ENCODE measurements at places on chromosomes 16 and 17.

DNA sequence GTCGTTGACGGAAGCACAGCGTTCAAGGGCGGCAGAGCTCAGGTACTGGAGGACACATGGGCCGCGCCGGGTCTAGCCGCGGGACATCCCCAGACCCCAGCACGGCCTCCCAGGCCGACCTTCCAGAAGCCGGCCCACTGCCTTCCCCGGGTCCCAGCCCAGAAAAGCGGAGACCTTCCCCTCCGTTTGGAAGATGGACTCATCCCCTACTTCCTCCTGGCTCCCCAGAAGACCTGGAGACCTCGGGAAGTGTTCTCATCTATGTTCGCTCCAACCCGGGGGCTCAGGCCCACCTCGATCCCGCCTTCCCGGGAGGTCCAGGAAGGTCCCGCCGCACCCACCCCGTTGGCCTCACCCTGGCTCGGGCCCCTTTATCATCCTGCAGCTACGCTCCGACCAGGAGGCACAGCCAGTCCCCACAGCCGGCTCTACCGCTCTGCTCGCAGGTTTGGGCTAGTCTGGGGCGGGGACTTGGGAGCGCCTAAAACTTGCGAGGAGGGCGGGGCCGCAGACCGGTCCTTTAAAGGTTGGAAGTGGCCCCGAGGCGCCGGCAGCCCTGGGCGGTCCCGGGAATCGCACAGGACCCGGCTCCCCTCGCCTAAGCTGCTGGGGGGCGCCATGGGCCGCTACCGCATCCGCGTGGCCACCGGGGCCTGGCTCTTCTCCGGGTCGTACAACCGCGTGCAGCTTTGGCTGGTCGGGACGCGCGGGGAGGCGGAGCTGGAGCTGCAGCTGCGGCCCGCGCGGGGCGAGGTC, at the start of gene ALOX12:
Gene ALOX12, plus strand, starts transcription at position 550 of the 756 bp plus-strand sequence. Its CDS starts 69 bp downstream, at position 619.
- DNase-seq, result peak; percentile 84

GRCh38 chr16:86344881-86345280, 165.4 kb upstream of the FOXF1 start:
- no peak for DNase-seq

GRCh38 chr16:10752843-10753523, 9.3 kb downstream of the NUBP1 start:
- no peak for DNase-seq

DNA sequence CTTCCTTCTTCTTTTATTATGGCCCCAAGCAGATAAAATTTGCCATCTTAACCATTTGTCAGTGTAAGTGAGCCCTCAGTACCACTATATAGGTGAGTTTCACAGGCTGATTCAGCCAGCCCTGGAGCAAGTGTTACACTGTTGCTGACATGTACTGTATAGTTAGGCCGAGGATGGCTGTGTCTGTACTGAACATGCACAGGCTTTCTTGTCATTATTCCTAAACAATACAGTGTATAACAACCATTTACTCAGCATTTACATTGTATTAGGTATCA, 53.7 kb downstream of the AMFR start:
- no peak for DNase-seq

- DNase-seq, result peak; percentile 53
Observed at GRCh38 chr16:2026461-2027023, at the start of gene NHERF2. TSS of gene NHERF2 (plus strand) at chr16:2026902. CDS start at chr16:2027006, 104 bp downstream.

DNA sequence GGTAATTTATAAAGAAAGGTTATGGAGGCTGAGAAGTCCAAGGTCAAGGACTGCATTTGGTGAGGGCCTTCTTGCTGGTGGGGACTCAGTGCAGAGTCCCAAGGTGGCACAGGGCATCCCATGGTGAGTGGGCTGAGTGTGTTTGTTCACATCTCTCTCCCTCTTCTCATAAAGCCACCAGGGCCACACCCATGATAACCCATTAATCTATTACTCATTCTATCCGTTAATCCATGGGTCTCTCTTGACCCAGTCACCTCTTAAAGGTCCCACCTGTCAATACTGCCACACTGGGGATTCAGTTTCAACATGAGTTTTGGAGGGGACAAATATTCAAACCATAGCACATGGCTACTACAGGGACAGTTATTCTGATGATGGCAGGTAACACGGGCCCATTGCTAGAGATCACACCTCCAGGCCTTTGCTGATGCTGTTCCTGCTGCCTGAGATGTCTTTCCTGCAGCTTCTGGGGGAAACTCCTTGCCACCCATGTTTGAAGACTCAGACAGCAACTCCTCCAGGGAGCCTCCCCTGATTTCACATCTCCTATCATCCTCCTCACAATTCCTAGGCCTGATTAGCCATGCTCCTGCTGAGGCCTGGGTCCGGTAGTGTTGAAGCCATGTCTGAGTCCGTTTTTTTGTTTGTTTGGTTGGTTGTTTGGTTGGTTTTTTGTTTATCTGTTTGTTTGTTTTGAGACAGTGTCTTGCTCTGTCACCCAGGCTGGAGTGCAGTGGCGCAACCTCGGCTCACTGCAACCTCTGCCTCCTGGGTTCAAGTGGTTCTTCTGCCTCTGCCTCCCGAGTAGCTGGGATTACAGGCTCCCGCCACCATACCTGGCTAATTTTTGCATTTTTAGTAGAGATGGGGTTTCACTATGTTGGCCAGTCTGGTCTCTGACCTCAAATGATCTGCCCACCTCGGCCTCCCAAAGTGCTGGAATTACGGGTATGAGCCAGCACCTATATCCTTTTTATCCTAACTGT, 16.1 kb downstream of the SOCS1 start:
- DNase-seq, result no peak

DNA sequence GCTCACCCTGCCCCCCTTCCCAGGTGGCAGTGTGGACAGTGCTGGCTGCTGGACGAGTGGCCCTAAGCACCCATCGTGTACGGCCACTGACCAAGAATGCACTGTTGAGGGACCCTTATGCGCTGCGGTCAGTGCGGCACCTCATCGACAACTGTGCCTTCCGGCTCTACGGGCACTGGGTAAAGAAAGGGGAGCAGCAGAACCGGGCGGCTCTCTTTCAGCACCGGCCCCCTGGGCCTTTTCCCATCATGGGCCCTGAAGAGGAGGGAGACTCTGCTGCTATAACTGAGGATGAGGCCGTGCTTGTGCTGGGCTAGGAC, 5.1 kb downstream of the CFAP119 start:
- DNase-seq, result no peak

DNA sequence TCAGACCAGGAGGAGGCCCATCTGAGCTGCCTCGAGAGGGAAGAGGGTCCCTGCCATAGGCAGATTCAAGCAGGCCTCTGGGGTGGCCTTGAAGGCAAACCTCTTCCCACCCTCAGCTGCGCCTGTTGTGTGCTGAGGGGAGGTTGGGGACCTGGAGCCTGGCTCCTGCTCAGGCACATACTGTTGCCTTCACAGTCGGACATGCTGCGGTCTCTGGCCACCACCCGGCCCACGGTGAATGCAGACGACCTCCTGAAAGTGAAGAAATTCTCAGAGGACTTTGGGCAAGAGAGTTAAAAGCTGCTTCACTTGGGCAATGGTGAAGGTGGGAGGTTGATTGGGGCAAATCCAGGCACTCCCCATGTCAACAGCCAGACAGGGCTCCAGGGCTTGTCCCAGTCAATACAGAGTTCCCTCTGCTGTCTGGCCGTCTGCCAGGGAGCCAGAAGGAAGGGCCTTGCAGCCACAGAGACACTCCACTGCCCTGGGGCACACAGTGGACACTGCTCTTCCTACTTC, 6.3 kb downstream of the PDF start:
- DNase-seq, result no peak

GRCh38 chr16:29734786-29735185, 11.0 kb downstream of the C16orf54 start:
- DNase-seq, result no peak

DNA sequence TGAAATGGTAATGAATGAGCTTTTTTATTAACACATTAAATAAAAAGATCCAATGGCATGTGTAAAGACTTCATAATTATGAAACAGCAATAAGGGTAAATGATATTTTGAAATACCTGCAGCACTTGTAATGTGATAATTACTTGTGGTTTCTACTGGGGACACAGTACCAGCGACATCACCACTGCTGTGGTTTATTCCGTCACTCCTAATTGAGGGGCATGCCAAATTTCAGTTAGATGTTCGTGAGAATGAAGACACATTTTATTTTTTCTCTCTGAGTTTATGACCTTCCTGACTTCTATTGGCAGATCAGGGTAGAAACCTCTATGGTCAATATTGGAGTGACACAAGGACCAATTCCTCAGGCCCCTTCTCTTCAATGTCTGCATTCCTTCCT, 131.9 kb upstream of the XYLT1 start:
- DNase-seq, result no peak

GRCh38 chr17:53336281-53336680, 486.4 kb upstream of the KIF2B start:
- DNase-seq, result no peak

GRCh38 chr17:2808367-2809335, 12.4 kb downstream of the RAP1GAP2 start:
- DNase-seq, result no peak

- DNase-seq, result no peak
Observed at GRCh38 chr16:49405530-49405929, 31.9 kb downstream of the C16orf78 start.
